Stimulated activated CD8-positive, alpha-beta memory T cell treated with anti-CD3 and anti-CD28 coated beads, Interleukin-7, amount 100 ng/mL, for 1 hour (primary cell): ENCODE measurements at places on chromosomes 7 and 10.

- no peak for DNase-seq
Observed at GRCh38 chr7:36985866-36986400, 261.6 kb upstream of the AOAH start.

GRCh38 chr7:29194594-29195427 is at the start of gene CHN2:
CHN2 (plus strand) TSS chr7:29194775.
- no peak for DNase-seq

GRCh38 chr7:77907281-77907680 is 108.7 kb downstream of the PHTF2 start:
- DNase-seq = no peak

DNA sequence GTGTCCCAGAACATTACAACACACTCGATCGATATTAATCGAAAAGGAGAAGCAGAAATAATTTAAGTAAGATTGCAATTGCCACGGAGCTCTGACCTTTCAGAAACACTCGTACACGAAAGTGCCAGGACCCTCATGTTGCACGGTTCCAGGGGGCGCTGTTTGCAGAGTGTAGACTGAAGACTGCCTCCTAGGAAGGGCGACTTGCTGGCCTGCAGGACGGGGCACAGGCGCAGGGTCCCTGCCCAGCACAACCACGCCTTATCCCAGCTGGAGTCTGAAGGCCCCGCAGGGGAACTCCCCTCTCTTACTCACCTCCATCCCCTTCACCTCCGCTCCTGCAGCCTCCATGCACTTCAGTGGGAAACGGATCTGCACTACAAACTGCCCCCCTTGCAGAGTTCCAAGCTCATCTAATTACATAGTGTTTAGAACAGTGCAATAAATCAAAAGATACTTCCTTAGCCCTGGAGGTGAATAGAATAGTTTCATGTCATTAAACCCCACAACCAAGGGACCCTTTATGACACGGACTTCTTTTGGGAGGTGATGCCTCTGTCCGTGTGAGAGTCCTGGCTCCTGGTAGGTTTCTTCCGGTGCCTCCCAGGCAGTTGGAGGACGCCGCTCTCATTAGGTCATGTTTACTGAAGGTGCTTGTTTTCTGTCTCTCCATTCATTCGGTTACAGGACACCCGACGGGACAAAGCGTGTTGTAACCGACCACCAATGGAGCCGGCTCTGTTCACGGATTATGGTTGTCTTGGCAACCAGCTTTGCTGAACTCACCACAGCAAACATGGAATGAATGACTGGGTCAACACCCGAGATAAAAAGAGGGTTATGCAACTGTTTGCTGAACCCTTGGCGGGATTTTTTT is 262.2 kb downstream of the BAMBI start:
- no peak for DNase-seq

DNA sequence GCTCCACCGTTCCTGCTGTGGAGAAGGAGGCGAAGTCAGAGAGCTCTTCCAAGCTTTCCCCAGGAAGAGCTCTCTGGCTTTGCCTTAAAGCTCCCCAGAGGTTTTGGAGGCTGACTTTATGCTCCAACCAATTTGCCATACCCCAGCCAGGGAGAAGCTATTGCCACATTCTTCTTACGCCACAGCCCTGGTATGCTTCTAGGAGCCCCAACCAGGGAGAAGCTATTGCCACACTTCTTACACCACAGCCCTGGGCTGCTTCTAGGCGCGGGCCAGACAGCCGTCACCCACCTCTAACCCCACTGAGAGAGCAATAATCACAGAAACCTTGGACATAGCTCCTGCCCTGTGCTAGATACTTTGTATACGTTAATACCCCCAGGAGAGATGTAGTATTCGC is 951 bp downstream of the ELOVL3 start:
- DNase-seq = no peak

- no peak for DNase-seq
Observed at GRCh38 chr10:13555884-13556510, 27.2 kb upstream of the BEND7 start.

- DNase-seq = no peak
Observed at GRCh38 chr10:98790817-98791216, 344.1 kb upstream of the HPS1 start.

DNA sequence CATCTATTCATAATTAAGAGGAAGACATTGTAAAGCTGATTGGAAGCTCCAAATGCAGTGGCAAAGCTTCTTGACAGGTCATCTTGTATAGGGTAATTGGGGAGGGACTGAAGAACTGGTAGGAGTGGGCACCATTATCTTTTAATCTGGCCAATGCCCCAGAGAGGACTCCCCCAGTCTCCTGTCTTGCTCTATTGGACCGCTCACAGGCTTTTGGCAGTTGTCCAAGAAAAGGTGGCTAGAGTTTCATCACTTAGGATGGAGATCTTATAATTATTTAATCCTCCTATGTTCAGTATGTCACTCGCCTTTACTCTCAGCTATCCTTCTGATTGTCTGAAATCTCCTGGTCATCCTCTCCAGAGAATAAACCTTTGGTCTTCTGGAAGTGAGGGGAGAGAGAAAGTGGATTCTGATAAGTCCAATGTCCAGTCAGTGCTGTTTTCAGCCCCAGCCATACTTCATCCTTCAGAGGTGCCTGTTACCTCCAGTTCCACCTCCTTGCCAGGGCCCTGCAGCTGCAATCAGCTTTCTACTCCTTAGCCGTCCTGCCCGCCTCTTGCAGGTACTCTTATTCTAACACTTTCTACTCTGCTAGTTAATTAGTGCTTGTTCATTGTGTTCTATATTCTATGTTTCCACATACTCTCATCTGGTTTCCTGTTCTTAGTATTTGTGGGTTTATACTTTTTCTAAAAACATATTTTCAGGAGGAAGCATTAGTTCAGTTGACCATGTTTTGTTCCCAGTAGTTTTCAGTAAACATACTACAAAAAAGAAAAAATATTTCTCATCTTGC is 241.6 kb downstream of the NSUN6 start:
- DNase-seq = no peak

DNA sequence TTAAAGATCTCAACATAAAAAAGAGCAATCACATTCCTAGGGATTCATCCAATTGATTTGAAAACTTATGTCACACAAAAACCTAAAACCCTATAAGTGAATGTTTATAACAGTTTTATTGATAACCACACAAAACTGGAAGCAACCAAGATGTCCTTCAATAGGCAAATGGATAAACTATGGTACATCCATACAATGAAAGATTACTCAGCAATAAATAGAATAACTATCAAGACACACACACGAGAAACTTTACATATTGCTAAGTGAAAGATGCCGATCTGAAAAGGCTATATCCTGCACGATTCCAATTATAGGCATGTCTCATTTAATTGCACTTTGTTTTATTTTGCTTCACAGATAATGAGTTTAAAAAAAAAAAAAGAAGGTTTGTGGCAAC is 83.3 kb downstream of the ATE1 start:
- DNase-seq = no peak

DNA sequence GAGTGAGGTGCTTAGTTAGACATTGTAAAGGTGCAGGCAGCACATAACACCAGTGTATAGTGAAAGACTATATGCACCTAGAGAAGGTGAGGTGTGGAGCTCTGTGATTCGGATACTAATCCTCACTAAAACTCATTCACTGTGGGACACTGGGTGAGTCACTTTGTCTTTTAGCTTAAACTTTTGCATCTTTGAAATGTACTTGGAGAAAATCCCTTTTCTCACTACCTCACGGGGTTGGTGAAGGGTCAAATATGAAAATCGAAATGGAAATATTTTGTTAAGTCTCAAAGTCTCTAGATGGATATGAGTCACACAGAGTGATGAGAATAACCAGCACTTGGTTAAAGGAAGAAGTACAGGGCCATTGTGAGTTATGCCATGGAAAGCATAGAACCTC is 38.0 kb downstream of the MDFIC start:
- no peak for DNase-seq
